Articular chondrocyte of knee joint (primary cell): ENCODE measurements at places on chromosomes 6 and 20. TPM values are rescaled to one million over a fixed set of nuclear protein-coding genes. Genes with fewer than 3 reads are reported as not detected.

SSTR4 gene
- not detected in 2 replicates for total RNA-seq

THBS2 gene
- total RNA-seq, result 75.6 and 121 TPM in 2 replicates

CPXM1 gene
- 0.13 and 0.22 TPM in 2 replicates for total RNA-seq

ZNF334 gene
- total RNA-seq, result 6.9 and 8.3 TPM in 2 replicates
